HT1080 (cell line): ENCODE measurements at places on chromosomes 11 and 22. TPM values are rescaled to one million over a fixed set of nuclear protein-coding genes. Genes with fewer than 3 reads are reported as not detected.

DEUP1 gene
- total RNA-seq = not detected in 2 replicates

DNA sequence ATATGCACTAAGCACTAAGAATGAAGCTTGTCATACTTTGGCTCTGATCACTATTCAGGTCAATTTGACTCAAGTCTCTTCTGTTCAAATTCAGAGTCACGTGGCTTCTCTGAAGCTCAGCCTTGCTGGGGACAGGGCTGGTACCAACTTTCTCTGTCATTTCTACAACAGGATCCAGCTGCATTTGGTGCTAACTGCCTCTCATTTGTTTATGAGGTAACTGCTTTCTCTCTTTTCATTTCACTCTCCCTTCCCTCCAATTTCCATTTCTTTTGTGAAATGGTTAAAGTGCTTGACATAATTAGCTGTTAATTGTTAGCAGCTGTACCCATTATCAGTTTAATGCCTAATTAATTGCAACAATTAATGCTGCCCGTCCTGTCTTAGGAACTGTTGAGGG, 259.7 kb upstream of the PLET1 start:
- DNase-seq = no peak

DNA sequence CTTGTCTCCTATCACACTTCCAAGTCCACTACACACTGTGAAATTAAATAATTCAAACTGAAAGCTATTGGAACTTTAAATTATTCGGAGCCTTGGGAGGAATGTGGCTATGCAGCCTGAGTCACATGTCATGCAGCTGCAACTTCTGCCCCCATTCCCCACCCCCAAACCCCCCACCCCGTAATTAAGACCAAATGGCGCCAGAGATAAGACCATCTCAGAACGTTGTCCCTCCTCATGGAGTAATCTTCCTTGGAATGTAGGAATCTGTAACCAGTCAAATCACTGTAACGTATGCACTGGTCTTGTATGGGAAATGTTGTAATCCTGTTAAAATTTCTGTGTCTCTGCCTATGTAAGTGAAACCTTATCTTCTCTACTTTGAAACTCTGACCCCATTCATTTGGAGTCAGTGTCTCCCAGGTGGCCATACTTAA, 37.0 kb downstream of the GAB2 start:
- no peak for DNase-seq

IGLL5 gene
- not detected in 2 replicates for total RNA-seq

- DNase-seq = no peak
Measured at GRCh38 chr11:76315182-76315853, 65.6 kb downstream of the THAP12 start.

GRCh38 chr22:36281781-36282327, 28.9 kb downstream of the APOL1 start:
- no peak for DNase-seq

GRCh38 chr11:46363455-46364005, 16.3 kb downstream of the DGKZ start:
- peak; percentile 96 for DNase-seq

KRTAP5-11 gene
- total RNA-seq = not detected in 2 replicates
